ENCODE measurements at places on chromosomes 13 and 19.

- DNase-seq, result no peak
Observed at GRCh38 chr13:36339600-36340155, 6.5 kb downstream of the SPART start.

DNA sequence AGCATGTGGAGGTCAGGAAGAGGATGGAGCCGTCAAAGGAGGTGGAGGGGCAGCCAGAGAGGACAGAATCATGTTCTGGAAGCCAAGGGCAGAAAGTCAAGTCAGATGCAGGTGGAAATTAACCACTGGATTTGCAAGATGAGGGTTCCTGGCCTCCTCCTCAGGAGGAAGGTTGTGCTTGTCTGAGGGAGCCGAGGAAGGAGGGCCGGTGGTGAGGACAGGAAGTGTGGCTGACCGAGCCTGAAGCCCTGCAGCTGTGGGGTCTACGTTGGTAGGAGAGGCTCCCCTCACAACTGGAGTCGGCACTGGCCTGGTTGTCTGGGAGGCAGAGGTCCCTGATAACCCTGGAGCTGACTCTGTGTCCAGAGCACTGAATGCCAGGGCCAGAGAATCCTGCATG is 15.4 kb upstream of the DHDH start:
- DNase-seq, result no peak

DNA sequence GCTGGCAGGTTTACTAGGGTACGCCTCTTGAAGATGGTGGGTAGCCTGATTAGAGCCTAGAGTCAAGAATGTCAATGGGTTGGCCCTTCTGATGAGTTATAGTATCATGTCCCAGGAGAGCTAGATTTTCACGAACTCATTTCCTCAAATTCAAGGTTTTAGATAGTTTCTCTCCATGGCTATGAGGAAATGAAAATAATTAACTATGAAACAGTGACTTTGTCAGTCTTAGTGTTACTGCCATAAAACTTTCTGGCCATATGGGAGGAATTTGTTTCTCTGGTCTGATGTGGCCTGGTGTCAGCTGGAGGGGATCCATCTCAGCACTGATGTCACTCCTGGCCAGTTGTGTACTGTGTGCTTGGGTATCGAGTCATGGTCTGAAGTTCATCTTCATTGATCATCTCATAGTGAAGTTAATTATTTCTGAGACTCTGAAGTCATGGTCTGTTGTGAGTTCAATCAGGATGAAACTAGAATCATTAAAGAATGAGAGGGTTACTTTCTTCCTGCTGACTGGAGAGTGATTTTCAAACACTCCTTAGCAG is 49.4 kb upstream of the TNFSF11 start:
- no peak for DNase-seq

DNA sequence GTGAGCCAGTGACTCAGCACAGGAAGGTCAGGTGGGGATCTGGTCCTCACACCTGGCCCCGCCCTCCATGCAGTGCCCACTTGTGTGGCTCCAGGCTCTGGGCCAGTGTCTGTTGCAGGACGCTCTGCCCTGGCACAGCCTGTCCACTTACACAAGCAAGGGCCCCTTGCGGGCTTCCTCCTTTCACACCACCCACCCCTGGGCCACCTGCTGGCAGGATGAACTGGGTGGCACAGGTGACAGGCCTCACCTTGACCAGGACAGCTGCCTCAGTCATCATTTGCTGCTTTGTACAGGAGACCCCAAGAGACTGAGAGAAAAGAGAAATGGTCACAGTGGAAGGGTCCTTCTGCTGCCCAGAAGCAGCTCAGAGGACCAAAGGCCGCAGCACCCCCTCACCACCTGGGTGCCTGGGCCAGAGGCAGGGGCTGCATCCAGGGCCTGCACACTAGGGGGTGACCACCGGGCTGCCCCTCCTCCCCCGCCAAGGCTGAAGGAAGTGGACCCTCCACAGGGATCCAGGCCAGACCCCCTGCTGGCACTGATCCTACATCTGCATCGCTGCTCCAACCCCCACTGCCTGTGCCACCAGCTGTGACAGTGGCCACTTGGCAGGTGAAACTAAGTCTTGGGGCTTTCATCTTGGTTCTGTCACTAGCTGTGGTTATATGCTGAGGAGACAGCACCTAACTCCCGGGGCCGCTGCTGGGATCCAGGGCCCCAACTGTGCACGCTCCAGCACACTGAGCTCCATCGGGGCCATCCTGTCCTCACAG is 110.3 kb downstream of the TUBA3C start:
- no peak for DNase-seq

- DNase-seq, result no peak
Observed at GRCh38 chr13:43864921-43865320, 14.6 kb downstream of the CCDC122 start.

GRCh38 chr19:49896863-49897621 is at the start of gene IL4I1:
IL4I1 (minus strand) TSS chr19:49896887; CDS start chr19:49896160, 727 bp downstream.
- DNase-seq, result no peak

- DNase-seq, result no peak
Observed at GRCh38 chr13:40656358-40656757, 10.1 kb downstream of the FOXO1 start.

GRCh38 chr13:29524176-29524575 is 71.3 kb downstream of the SLC7A1 start:
- DNase-seq, result no peak

- DNase-seq, result no peak
Observed at GRCh38 chr13:78160793-78161192, 242.2 kb upstream of the EDNRB start.

DNA sequence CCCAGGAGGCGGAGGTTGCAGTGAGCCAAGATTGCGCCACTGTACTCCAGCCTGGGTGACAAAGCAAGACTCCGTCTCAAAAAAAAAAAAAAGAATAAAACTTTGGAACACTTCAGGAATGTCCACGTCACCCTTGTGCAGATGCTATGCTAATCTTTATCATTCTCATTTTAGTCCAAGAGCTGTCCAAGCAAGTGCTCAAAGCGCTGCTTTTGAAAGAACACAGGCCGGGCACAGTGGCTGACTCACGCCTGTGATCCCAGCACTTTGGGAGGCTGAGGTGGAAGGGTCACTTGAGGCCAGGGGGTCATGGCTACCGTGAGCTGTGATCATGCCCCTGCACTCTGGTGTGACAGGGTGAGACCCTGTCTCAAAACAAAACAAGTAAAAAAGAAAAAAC is 11.1 kb upstream of the UQCR11 start:
- DNase-seq, result no peak

GRCh38 chr13:95620825-95621498 is 23.5 kb downstream of the DZIP1 start:
- DNase-seq, result no peak

DNA sequence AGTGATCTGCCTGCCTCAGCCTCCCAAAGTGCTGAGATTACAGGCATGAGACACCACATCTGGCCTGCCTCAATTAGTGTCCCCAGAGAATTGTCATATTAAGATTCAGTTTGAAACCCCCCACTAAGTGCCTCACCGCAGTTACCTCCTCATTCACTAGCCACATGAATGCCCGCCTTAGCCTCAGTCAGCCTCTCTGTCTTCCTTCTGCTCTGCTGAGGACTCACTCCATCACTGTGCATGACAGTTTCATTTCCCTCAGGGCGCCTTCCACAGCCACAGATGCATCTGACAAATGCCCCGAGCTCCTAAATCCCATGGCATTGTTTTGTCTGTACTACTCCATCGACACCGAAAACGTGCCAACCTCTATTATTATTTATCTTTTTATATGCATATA is 23.3 kb downstream of the MIPEP start:
- no peak for DNase-seq

- no peak for DNase-seq
Observed at GRCh38 chr19:55096061-55096701, 20.5 kb downstream of the EPS8L1 start.

- DNase-seq, result no peak
Observed at GRCh38 chr13:82739881-82740280, 1142.4 kb downstream of the SLITRK1 start.

- no peak for DNase-seq
Observed at GRCh38 chr19:14943601-14944000, 2.3 kb downstream of the OR7C2 start.

GRCh38 chr13:109700176-109700575 is 86.2 kb downstream of the IRS2 start:
- peak; percentile 80 for DNase-seq

DNA sequence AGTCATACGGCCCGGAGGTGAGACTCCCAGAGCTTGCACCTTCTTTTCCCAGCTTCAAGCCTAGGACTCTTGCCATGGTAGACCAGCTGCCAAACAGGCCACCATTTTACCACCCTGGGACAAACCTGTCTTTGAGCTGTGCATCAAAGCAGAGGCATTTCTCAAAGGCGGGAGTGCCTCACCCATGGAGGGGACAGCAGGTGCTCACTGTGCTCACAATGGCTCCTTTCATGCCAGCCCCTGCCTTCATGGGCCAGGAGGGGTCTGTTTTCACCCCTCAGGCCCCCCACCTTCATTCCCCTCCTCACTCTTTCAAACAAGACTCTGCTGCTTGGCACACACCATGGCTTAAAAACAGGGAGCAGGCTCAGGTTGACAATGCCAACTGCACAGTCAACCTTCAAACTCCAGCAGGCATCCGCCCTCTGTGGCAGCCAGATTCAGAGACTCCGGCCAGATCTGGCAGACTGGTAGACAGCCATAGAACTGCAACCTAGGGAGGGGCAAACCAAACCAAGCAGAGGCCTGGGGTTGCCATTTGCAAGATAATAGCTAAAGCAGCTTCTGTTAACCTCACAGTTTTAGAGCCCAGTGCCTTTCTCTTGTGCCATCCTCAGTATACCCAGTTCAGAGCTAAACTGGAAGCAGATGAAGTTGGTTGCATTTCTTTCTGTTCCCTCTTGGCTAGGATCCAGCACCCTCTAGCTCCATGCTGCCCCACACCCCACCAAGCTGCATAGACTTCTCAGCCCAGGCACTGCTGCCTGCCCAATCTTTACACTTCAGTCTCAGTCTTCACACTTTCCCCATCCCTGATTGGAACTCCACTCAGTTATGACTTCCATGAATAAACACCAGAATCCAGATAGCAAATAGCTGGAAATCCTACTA is 93.9 kb upstream of the SPATA13 start:
- DNase-seq, result no peak

DNA sequence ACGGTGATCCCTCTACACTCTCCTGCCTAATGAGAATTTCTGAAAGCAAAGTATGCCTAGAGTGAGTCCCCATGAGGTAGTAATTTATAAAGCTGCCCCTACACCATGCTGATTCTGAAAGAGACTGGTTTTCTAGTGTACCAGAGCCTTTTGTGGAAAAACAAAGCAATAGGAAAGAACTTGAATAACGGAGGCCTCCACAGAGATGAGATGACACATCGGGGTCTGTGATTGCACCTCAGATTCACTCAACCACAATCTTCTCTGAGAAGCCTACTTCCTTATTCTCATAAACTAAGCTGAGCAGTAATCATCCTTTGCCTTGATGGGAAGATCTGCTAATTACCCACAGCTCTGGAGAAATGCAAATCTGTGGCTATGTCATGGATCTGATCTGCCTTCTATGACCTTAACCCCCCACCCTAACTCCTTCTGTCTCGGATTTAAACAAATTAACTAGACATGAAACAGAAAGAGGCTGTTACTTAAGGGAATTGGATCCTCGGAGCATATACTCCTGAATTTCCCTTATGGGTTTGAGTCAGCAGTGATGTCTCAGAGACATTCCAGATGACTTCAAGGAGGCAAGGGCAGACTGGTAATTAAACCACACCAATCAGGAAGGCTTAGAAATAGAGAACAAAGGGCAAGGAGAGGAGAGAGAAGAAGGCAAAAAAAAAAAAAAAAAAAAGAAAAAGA is 128.0 kb downstream of the DCT start:
- no peak for DNase-seq

DNA sequence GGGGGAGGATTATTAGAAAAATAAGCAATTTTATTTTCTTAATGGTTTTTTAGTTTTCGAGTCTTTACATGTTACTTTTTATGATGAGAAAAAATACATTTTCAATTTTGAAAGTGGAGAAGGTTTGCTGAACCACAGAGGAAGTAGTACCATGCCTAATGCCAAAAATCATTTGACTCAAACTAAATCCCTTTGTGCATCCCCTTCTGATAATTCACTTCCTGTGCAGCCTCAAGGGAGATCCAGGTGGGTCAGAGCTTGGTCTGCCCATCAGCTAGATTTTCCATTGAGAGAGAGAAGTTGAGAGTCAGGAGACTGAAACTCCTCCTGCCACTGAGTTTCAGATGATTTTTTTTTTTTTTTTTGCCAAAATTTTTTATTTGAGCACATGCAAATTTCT is 571.7 kb downstream of the LIG4 start:
- DNase-seq, result no peak

DNA sequence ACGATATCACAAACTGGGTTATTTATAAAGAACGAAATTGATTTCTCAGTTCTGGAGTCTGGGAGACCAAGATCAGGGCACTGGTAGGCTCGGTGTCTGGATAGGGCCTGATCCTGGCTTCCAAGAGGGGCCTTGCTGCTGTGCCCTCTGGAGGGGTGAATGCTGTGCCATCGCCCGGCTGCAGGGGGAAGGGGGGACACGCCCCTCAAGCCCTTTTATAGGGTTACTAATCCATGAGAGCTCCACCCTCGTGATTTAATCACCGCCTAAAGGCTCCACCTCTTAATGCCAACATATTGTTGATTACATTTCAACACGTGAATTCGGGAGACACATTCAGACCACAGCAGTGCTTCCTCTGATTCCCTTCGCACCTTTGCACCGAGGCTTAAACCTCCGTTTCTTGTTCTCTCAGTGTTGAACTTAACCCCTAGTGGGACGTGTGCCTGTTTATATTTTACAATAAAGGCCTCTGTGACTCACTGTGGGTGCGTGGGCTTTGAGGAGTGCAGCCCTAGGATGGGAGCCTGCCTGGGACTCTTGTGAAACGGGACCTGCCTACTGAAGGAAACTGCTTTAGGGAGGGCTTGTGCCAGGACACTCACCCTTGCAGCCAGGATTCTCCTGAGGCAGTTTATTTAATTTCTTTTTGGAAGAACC is 52.4 kb upstream of the SPATA13 start:
- DNase-seq, result no peak

DNA sequence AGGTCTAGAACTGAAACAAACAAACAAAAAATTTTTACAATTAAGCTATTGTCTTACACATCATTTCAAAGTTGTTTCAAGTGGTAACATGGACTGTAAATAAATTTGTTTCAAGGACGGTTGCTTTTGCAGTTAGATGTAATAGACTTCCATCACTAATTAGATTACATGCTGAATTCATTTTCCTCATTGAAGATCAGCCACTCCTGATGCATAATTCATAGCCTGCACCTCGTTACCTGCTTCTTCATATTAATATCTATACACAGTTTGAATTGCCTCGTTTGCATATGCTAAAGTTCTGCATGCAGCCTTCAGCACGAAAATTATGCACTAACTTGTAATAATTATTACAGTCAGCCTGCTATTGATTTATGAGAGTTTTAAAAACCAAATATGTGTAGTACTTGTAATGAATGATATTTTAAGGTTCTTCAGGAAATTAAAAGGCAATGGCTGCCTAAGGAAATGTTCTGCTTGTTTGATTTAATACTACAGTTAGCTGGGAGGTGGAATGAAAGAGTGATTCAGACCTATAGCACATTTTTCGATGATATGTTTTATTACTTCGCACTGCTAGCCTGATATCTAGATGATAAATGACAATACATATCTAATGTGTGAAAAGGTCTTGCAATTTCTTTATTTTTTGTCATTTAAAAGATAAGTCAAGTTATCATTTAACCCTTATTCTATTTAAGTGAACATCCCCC is 184.9 kb downstream of the DACH1 start:
- no peak for DNase-seq

All from NCI-H2029 treated with DMSO at 0.1 percent for 48 hours (cell line).